ENCODE measurements at places on chromosomes 3 and 15.

- no peak for DNase-seq
These were observed 31.9 kb downstream of the ITGA11 start for GRCh38 chr15:68400066-68400456.

GRCh38 chr3:189537135-189537534 lies 94.1 kb upstream of the TP63 start:
- no peak for DNase-seq

DNA sequence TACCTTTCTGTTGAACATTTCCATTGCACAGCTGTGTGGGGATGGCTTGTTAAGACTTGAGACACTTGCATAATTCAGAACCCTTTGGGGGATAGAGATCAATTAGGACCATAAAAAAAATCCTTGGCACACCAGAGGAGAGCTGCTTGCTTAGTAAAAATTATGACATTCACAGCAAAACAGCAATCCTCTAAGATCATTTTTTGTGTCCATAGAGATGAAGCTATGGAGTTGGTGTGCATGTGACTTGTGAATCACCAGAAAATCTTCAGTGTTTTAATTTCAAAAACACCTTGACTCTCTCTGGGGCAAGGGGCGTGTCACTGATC lies 7.7 kb downstream of the COL8A1 start:
- no peak for DNase-seq

DNA sequence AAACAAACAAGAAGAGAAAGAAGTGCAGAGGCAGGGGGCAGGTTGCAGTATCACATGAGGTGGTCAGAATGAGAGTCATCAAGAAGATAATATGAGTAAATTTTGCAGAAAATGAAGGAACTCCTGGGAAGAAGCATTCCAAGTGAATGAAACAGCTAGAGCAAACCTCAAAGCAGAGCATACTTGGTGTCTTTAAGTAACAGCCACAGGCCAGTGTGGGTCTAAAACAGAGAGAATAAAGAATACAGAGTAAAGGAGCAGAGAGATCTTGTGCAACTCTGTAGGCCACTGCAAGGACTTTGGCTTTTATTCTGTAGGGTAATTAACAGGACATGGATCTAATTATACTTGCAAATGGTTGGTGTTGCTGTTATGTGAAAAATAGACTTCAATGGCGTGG lies 81.3 kb downstream of the STAC start:
- no peak for DNase-seq

GRCh38 chr3:159260049-159260662 lies 458.3 kb downstream of the MFSD1 start:
- DNase-seq: peak; percentile 0

GRCh38 chr3:32725721-32726120 lies 40.7 kb downstream of the CNOT10 start:
- DNase-seq: no peak

DNA sequence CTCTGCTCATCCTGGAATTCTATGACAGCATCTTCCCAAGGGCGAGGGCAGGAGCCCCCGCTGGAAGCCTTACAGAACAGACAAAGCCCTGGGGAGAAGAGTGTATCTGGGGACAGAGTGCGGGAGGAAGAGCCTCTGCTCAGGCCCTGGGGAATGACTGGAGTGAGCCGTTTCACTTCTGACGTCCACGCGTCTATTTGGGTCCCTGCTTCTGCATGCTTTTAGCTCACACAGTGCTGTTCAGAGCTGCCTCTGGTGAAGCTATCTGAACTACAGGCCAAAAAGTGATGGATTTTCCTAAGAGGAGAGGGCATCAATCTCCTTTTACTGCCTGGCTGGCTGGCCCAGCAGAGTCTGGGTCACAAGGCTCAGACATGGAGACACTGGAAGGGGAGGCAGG lies 311.8 kb downstream of the NTRK3 start:
- no peak for DNase-seq

GRCh38 chr3:154971771-154972326 lies 108.3 kb upstream of the MME start:
- DNase-seq: no peak

DNA sequence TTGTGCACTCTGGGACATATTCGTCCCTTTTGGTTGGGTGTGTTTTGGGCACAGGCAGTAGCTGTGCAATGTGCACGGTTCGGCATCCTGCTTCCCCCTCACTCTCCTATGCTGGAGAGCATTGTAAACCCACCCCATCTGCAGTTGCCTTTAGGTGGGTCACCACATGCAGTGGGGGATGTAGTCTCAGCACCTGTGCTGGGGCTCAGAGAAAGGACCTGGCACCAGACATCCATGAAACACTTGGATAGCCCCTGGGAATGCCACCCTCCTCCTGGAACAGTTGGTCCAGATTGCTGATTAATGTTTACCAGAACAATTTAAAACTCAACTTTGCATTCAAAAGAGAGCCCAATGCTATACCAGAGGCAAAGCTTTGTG lies 123.9 kb upstream of the MEF2A start:
- DNase-seq: no peak

- DNase-seq: no peak
These were observed 14.5 kb downstream of the NCEH1 start for GRCh38 chr3:172696357-172696756.

GRCh38 chr3:186097663-186098451 lies 11.0 kb downstream of the ETV5 start:
- no peak for DNase-seq

- DNase-seq: no peak
These were observed 35.9 kb downstream of the FAM3D start for GRCh38 chr3:58630710-58631092.

- DNase-seq: no peak
These were observed 572.2 kb upstream of the LMCD1 start for GRCh38 chr3:7929319-7929889.

GRCh38 chr3:61783993-61784718 lies 222.8 kb downstream of the PTPRG start:
- no peak for DNase-seq

DNA sequence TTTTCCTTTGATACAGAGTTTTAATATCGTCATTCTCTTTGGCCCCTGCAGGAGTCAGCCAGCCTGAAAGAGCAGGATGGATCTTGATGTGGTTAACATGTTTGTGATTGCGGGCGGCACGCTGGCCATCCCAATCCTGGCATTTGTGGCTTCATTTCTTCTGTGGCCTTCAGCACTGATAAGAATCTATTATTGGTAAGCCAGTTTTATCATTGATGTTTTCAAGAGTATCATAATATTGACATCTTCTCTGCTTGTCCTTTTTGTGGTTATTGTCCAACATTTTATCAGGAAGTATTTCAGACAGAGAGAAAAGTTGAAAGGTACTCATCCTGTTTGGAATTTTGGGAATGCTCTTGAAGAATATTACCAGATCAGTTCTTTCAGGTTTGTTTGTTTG lies 18.9 kb downstream of the ABHD6 start:
- DNase-seq: no peak

GRCh38 chr15:91853511-91853947 lies at the start of gene SLCO3A1:
Gene SLCO3A1 (plus strand): TSS chr15:91853708.
- peak; percentile 65 for DNase-seq

DNA sequence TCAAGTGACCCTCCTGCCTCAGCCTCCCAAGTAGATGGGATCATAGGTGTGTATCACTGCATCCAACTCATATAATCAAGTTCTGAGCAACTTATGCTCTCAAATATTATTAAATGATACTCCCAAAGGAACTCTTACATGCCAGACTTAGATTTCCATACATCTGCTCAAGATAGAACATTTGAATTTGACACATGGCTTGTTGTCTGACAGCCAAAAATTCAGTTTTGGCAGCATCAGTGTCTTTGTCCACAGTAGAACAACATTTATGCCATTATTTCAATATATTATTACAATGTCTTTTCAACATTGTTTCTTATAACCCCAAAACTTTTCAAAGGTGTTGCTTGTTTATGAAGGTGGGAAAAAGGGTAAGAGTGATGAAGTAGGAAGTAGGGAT lies 116.2 kb downstream of the SUCNR1 start:
- no peak for DNase-seq

DNA sequence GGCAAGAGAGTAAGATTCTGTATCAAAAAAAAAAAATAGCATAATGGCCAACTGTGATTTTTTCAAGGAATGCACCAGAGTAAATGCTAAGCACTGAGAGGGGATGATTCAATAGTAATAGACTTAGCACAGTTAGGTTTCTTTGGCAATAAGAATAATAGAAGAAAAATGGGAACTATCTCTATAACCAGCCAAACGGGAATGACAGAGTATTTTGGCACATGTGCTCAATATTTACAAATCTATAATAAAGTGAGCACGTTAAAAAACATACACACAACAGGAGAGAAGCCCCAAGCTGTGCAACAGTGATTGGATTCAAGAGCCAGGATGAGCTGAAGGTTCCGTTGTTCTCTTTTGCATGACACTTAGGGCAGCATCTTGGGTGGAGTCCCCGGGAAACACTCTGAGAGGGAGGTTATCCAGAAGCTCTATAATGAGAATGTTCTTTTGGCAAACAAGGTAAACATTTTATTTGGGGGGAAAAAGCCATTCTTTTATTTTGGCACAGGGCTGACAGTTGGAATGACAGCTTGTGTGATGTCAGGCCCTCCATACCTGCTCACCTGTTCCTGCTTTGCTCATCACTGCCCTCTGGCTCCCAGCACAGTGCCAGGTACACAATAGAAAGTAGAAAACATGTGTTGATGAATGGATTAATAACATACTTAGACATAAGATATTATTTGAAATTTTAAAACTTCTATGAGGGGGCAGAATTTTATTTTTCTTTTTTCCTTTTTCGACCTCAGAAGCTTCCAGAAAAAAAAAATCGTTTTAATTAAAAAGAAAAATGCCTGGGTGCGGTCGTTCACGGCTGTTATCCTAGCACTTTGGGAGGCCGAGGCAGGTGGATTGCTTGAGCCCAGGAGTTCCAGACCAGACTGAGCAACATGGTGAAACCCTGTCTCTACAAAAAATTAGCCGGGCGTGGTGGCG lies 44.0 kb upstream of the MUC4 start:
- no peak for DNase-seq

DNA sequence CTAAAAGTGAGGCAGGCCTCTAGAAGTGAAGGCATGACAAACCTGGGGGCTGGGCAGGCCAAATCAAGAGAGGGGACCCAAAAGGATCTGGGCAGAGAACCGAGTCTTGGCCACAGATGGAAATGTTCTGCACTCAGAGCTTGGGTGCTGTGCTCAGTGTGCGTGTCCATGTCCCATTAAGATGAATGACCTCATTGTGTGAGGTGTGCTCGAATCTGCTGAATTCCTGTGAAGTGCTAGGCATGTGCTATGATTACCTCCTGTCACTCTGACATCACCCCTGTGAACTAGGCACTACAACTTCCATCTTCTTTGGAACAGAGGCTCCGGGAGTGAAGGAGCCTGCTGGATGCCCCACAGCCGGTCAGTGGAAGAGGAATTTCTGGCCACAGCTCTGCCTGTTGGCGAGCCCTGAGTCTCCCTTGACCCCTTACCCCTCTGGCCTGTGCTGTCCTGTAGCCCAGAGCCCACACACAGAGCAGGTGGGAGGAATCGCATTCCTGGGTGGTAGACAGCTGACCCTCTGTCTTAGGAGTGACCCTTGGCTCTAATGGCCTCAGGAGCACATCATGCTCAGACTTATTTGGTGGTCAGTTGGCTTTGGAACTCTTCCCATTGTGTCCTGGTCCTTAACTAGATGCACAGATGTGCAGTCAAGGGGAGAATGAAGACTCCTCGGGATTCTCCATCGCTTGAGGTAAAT lies 67.6 kb upstream of the CTDSPL start:
- no peak for DNase-seq

DNA sequence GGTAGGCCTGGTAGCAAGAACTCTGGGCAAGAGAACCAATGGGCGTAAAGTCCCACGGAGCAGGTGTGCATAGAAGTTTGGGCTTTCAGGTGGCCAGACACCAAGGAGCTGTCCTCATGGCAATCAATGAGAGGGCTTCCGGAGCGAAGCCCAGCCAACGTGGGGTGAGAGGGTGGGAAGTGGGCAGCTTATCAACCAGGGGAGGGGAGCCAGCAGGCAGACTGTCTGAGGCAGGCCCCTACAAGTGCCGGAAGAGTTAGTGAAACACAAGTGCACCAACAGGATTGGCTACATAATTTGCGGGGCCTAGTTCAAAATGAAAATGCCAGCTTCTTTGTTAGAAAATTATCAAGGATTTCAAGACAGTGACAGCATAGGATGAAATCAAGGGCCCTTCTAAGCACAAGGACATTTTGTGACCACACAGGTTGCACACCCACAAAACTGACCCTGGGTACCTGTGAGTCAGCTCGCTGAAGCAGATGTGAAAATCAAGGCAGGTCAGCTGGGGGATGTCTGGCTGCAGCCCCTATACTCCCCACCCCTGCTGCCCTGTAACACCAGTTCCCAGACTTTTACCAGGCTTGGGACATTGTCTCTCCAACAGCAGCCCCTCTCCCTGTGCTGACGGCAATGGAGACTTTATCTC lies 102.1 kb upstream of the ETV5 start:
- DNase-seq: no peak

GRCh38 chr3:80238606-80239005 lies 470.8 kb upstream of the ROBO1 start:
- no peak for DNase-seq

GRCh38 chr3:13524979-13525669 lies 23.8 kb upstream of the FBLN2 start:
- no peak for DNase-seq

GRCh38 chr3:17546500-17547255 lies 195.8 kb downstream of the TBC1D5 start:
- DNase-seq: no peak

GRCh38 chr3:170703121-170703588 lies 117.3 kb upstream of the SLC7A14 start:
- DNase-seq: no peak

DNA sequence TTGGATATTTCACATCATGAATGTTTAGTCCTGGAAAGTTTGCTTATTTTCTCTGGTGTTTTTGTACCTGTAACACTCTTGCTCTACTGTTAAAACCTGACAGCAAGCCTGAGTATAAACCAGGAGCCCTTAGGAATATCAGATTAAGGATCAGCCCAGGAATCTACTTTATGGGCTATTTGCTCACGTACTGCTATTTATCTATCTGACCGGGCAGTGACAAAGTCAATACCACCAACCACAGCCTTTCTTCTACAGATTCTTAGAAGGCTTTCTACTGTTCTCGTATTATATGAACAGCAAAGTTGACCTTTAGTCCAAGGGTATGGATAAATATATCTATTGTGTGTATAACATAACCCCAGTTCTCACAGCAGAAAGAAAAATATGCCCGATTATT lies 521.2 kb downstream of the RBMS3 start:
- DNase-seq: no peak

DNA sequence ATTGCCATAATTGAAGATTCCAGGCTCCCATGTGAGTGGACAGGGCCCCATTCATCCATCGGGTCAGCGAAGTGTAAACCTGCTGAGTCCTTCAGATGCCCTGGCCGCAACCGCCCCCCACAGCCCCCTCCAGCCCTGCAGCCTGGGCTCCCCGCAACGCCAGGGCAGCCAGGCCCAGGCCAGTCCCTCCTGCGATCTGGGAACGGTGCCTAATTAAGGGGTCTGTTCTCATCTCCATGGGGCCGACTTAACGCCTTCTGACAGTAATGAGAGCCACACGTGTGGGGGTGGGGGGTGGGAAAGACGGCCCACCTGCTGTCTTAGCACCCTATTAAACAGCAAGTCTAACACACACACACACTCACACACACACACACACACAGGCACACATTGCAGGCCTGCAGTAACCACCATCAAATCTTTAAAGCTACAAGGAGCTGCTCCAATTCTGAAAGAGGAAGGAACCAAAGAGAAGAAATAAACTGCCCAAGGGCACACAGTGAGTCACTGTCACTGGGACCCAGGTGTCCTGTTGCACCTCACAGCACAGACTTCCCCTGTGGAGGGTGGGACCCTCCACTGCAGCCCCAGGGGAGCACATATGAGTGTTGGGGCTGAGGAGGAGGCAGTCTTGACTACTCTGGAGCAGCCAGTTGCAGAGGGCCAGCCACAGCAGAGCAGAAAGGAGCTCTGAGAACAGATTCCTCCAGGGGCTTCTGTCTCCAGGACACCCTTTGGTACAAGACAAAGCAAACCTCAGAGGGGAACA lies 31.8 kb upstream of the HES1 start:
- no peak for DNase-seq

All from activated naive CD4-positive, alpha-beta T cell (primary cell).